ENCODE measurements at places on chromosomes 7 and 10. TPM values are rescaled to one million over a fixed set of nuclear protein-coding genes. Genes with fewer than 3 reads are reported as not detected.
A peak's percentile ranks its signal among the peaks of the same experiment; 100 is the strongest.

Gene EBF3
- 0.09 TPM for total RNA-seq

Gene PITX3
- not detected for total RNA-seq

Gene HTR7
- total RNA-seq: 0.21 TPM

- H3K36me3 ChIP-seq: no peaks in the 10 kb centered on the region
- peaks cover 9% of the 10 kb centered on the region for H3K27me3 ChIP-seq
- peaks cover 5% of the 10 kb centered on the region for H3K4me1 ChIP-seq
These were observed 724 bp downstream of the CFAP46 start for GRCh38 chr10:132941640-132942051.

GRCh38 chr10:83666762-83667161 is 472.5 kb upstream of the GHITM start:
- H3K36me3 ChIP-seq: no peaks in the 10 kb centered on the region
- no peaks in the 10 kb centered on the region for H3K4me1 ChIP-seq
- no peak overlapping the region for H3K4me3 ChIP-seq
- H3K27ac ChIP-seq: no peak overlapping the region
- DNase-seq: no peak

DNA sequence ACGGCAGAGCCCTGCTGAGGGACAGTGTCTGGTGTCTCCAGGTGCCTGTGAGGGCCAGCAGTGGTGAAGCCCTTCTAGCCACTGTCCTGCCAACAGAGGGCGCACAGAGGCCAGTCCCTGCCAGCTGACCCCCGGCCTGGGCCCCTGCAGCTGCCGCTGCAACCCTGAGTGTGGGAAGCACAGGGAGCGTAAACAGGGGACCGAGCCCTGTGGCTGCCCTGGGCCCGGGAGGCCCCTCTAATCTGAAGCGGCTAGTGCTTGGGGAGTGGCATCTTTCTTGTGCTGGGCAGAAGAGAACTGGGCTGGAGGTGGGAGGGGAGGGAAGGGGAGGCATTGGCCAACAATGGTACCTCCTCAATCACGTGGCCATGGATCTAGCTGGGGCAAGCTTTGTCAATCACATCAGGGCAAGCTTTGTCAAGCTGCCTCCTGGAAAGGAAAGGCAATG is 34.6 kb downstream of the TRIM8 start:
- no peaks in the 10 kb centered on the region for H3K36me3 ChIP-seq
- H3K27ac ChIP-seq: no peak overlapping the region
- peak; percentile 15 for DNase-seq
- H3K4me3 ChIP-seq: no peak overlapping the region
- H3K4me1 ChIP-seq: peaks cover 54% of the 10 kb centered on the region

- H3K4me1 ChIP-seq: no peaks in the 10 kb centered on the region
- no peaks in the 10 kb centered on the region for H3K36me3 ChIP-seq
- no peak overlapping the region for H3K27ac ChIP-seq
- peaks cover 4% of the 10 kb centered on the region for H3K27me3 ChIP-seq
- no peak overlapping the region for H3K4me3 ChIP-seq
These were observed 23.0 kb downstream of the DENND11 start for GRCh38 chr7:141679014-141679413.

GRCh38 chr10:97596101-97597082 is 6.9 kb downstream of the C10orf62 start:
- H3K27me3 ChIP-seq: peaks cover 5% of the 10 kb centered on the region
- no peaks in the 10 kb centered on the region for H3K36me3 ChIP-seq
- H3K27ac ChIP-seq: peak overlapping the region; percentile 95

DNA sequence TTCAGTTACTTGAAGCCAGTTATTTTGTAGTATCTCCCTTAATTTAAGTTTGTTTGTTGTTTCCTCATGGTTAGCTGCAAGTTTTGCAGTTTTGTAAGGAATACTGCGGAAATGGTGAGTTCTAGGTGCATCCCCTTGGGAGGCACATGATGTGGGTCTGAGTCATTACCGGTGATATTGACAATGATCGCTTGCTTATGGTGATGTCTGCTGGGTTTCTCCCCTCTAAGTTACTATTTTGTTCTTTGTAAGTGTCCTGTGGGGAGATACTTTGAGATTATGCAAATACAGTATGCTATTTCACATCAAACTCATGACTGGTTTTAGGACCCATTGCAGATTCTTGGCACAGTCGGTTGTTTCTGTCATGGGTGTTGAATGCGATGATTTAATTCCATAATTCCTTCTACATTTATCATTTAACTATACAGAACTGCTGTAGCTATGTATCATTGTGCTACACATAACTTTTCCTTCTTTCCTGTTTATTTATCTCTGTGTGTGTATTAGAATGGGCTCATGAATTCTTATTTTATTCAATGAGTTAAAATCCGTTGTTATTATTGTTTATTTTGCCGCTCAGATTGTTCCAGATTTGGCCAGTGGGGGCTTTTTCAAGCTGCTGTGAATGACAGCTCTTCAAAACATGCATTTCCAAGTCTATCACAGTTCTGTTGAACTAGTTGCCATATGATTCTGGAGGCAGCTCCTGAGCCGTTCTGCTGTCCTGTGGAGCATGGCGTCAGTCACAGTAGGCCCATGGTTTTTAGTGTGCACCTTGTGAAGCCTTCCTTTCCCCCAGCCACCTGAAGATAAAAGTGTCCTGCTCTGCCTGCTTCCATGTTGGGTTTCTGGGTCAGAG is 18.4 kb downstream of the TSPAN14 start:
- peak overlapping the region; percentile 77 for H3K27ac ChIP-seq
- H3K4me3 ChIP-seq: peak overlapping the region; percentile 57
- H3K36me3 ChIP-seq: peaks cover 22% of the 10 kb centered on the region
- DNase-seq: peak; percentile 66
- peaks cover 3% of the 10 kb centered on the region for H3K27me3 ChIP-seq

- H3K27ac ChIP-seq: peak overlapping the region; percentile 94
- H3K4me3 ChIP-seq: peak overlapping the region; percentile 76
- no peaks in the 10 kb centered on the region for H3K27me3 ChIP-seq
- peaks cover 28% of the 10 kb centered on the region for H3K36me3 ChIP-seq
- DNase-seq: peak; percentile 74
These were observed 3.5 kb downstream of the APBB1IP start for GRCh38 chr10:26441491-26442214.

DNA sequence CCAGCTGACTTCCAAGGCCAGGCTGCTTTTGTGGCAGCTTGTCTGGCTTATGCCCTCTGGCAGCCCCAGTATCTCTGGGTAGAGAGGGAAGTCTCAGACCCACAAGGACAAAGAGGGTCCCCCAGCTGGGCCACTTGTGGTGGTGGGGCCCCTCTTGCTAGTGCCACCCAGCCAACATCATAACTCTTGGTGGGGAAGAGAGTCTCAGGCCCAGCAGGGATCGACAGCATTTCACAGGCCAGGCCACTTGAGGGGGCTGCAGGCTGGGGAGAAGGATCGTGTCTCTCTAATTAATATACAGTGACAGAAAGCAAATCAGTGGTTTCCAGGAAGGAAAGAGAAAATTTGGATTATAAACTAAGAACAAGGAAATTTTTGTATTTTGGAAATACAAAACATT is 76.0 kb downstream of the TYW1B start:
- DNase-seq: no peak
- H3K36me3 ChIP-seq: no peaks in the 10 kb centered on the region
- no peak overlapping the region for H3K27ac ChIP-seq
- H3K4me3 ChIP-seq: no peak overlapping the region

DNA sequence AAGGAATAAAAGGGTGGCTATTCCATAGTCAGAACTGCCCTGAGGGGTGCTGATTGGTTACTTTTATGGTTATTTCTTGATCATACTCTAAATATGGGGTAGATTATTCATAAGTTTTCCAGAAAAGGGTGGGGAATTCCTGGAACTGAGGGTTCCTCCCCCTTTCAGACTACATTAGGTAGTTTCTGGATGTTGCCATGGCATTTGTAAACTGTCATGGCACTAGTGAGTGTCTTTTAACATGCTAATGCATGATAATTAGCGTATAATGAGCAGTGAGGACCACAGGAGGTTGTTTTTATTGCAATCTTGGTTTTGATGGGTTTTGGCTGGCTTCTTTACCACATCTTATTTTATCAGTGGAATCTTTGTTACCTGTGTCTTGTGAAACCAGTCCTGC is 26.5 kb upstream of the POT1 start:
- no peak overlapping the region for H3K4me3 ChIP-seq
- DNase-seq: no peak
- H3K27ac ChIP-seq: no peak overlapping the region
- no peaks in the 10 kb centered on the region for H3K36me3 ChIP-seq
- no peaks in the 10 kb centered on the region for H3K4me1 ChIP-seq

DNA sequence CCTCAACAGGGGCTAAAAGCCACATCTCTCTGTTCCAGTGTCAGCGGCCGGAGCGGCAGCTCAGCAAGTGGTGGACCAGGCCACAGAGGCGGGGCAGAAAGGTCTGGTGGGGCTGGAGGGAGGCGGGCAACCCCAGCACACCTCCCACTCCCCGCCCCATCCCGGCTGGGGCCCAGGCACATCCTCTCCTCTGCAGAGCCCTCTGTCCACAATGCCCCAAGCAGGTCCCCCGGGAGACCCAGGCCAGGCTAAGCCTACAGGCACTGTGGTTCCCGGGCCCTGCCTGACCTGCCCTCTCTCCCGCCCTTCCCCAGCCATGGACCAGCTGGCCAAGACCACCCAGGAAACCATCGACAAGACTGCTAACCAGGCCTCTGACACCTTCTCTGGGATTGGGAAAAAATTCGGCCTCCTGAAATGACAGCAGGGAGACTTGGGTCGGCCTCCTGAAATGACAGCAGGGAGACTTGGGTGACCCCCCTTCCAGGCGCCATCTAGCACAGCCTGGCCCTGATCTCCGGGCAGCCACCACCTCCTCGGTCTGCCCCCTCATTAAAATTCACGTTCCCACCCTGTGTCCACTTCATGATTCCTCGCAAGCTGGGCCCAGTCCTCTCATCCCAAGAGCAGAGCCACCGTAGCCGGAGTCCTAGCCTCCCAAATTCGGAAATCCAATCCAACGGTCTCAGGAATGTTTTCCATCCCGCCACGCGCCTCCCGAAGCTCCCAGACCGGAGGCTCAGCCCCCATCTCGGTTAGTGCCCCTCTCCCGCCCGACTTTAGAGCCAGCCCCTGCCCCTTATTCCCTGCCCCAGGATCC is 2.1 kb downstream of the ADIRF start:
- peaks cover 9% of the 10 kb centered on the region for H3K27me3 ChIP-seq
- peak overlapping the region; percentile 90 for H3K4me3 ChIP-seq

DNA sequence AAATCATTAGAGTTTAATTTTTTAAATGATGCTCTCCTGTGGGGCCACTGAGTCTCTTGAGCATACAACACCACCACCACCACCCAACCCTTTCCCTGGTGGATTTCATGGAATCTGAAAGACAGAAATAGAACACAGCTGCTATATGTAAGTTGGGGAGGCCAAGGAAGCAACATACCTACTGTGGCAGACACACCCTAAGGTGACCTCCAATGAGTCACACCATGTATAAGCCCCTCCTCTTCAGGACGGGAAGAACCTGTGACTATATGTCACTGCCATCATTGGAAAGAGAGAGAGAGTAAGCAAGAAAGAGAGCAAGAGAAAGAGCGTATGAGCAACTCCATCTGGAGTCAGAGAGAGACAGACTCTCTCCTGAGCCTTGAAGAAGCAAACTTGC is 172.4 kb upstream of the NFE2L3 start:
- H3K27ac ChIP-seq: no peak overlapping the region
- no peaks in the 10 kb centered on the region for H3K4me1 ChIP-seq
- no peaks in the 10 kb centered on the region for H3K36me3 ChIP-seq
- no peak overlapping the region for H3K4me3 ChIP-seq
- no peaks in the 10 kb centered on the region for H3K27me3 ChIP-seq

DNA sequence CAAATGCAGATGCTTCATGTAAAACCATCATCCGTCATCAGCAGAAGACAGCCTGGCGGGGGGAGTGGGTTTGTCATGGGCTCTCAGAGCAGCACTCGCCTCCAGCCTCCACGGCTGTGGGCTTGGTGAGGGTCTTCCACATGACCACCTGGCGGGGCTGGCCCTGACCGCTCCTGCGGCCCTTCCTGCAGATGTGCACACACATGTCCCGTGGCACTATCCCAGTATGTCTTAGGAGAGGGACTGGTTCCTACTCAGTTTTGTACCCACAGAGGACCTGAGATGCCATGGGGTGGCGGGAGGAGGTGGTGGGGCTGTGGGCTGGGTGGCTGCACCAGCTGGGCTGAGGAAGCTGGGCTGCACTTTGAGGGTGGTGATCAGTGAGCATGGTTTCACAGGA is 4.7 kb downstream of the IDI2 start:
- DNase-seq: no peak
- H3K27me3 ChIP-seq: peaks cover 3% of the 10 kb centered on the region
- H3K36me3 ChIP-seq: peaks cover 47% of the 10 kb centered on the region

DNA sequence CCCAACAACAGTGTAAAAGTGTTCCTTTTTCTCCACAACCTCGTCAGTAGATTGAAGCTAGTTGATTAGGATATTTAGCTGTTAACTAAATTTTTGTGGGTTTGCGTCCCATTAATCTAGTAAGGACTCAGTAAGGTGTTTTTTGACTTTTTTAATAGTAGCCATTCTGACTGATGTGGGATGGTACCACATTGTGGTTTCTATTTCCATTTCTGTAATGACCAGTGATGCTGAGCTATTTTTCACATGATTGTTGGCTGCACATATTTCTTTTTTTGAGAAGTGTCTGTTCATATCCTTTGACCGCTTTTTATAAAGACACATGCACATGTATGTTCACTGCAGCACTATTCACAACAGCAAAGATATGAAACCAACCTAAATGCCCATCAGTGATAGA is 5.6 kb upstream of the LRRN3 start:
- no peak for DNase-seq
- H3K27ac ChIP-seq: no peak overlapping the region
- H3K4me1 ChIP-seq: peaks cover 43% of the 10 kb centered on the region

DNA sequence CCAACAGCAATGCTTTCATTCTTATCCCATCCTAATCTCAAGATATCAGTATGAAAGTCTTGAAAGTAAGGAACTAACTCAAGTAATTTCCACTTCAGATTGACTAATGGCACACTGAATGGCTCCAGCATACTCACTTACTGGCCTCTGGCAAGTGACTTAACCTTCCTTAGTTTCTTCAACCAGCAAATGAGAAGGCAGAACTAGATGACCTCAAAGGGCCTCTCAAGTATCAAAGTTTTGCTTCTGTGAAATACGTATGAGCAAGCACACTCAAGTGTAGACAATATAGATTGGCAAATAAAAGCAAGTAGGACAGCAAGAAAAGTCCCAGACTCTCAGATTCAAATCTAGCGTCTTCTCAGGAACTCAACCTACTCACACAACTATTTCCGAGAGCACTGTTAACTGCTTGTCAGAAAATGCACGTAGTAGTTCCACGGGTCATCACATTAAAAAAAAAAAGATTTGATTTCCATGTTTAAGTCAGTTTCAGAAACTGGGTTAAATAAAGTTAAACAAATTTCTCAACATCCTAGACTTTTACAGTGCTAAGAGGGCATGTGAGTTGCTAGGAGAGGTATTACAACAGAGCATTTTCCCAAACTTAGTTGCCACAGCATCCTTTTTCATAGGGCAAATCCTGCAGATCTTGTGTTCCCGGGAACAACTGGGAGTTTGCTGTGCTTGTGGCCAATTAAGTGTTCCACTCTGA is 276.9 kb upstream of the KLF14 start:
- peaks cover 20% of the 10 kb centered on the region for H3K36me3 ChIP-seq
- peak overlapping the region; percentile 77 for H3K4me3 ChIP-seq
- H3K27me3 ChIP-seq: peaks cover 3% of the 10 kb centered on the region
- DNase-seq: peak; percentile 39
- peak overlapping the region; percentile 89 for H3K27ac ChIP-seq

DNA sequence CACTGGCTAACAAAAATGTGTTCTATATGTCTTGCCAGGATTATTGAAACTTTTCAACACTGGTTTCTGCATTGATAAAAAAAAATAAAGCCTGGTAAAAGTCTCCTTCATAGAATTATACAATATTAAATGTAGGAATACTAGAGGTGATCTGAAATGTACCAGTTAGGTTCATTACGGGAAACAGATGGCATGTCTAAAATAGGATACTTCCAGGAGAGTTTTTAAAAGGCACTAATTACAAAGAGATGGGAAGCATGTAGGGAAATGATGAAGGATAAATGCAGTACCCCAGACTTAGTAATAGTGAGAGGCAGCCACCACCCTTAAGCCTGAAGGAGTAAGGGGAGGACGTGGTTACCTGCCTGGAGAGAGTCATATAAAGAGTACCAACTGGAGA is 107.0 kb upstream of the NPSR1 start:
- H3K27me3 ChIP-seq: 0 out of 2 replicates have a peak, but pooled peaks cover 1% of the 10 kb centered on the region
- H3K27ac ChIP-seq: no peak overlapping the region
- no peaks in the 10 kb centered on the region for H3K4me1 ChIP-seq

All from HFFc6 (cell line).